ENCODE measurements at places on chromosomes 7 and 10.

DNA sequence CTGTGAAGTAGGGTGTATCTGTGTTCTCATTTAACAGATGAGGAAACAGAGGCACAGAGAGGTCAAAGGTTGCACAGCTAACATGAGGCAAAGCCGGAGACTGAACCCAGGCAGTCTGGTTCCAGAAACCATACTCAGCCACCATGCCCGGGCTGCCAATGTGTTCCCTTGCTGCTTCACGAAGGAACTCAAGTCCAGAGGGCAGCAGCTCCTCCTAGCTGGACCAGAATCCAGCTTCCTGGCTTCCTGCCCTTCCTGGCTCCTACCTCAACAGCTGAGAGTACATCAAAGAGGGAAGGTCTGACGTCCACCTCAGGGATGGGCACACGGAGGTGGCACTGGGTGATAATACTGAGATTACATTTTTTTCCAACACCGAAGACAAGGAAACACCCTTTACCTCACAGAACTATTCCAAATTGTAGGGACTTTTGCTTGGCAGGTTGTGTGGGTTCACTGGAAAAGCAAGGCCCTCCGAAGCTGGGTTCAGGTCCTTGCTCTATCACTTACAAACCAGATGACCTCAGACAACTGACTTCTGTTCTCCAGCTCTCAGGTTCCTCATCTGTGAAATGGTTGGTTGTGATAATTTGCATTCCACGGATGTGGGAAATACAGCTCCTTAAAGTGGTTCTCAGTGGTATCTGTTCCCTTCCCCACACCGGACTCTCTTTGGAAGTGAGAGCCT, 154.1 kb upstream of the ZMIZ1 start:
- no peak for DNase-seq

DNA sequence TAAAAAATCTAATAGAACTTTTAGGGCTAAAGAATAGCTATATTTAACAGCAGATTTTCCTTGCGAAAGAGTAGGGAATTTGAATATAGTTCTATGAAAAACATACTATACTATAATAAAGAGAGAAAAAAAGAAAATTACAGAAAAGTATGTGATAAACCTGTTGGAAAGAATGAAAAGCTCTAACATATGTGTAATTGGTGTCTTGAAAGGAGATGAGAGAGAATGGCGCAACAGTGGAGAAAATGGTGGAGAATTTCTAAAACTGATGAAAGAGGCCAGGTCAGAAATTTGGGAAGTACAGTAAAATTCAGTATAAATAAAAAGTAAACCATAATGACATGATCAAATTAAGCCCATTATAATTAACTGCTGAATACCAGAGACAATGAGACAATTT, 20.8 kb upstream of the CACNA2D1 start:
- DNase-seq = no peak

DNA sequence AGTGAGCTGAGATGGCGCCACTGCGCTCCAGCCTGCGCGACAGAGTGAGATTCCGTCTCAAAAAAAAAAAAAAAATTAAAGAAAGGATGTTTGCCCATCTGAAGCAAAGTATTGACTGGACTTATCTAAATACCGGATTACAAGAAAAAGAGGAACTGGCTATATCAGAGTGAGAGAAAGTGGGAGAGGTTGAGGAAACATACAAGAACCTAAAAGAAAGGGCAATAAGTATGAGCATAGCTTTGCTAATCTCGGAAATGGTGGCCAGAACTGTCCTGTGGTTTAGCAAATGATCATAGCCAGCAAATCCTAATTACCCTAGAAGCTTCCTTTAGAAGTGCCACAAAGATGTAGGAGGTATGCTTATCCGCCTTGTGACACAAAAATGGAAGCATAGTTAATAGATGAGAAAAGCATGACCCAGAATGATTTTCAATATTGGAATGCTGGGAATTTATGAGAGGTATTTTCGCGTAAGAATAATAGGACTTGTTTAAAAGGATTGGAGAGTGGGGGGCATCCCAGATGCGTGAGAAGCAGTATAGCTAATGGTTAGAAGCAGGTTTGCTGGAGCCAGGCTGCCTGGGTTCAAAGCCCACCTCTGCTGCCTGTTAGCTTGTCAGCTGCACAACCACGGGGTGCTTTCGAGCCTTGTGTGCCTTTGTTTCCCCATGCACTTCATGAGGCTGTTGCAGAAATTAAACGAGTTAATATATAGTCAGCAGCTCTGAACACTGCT, 1.2 kb upstream of the GTPBP4 start:
- DNase-seq = no peak

GRCh38 chr10:70588255-70588654, 14.3 kb downstream of the PRF1 start:
- DNase-seq = no peak

- peak; percentile 56 for DNase-seq
Observed at GRCh38 chr10:80535671-80536360, 1.9 kb upstream of the SH2D4B start.

DNA sequence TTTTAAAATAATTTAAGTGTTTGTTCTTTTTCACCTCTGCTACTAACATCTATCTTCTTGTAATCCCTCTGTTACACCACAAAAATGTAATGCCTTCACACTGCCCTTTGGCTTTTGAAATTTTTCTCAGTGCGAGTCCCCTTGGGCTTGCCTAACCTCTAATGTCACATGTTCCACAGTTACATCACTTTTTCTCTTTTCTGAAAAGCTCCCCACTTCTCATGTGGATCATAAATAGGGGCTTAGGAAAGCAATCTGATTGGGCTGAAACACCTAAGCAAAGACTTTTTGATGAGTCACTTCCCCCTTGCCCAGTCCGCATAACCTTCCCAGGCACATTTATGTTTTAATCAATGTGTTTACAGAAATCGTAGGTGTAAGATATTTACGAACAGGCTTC, 288.2 kb downstream of the IPMK start:
- no peak for DNase-seq

DNA sequence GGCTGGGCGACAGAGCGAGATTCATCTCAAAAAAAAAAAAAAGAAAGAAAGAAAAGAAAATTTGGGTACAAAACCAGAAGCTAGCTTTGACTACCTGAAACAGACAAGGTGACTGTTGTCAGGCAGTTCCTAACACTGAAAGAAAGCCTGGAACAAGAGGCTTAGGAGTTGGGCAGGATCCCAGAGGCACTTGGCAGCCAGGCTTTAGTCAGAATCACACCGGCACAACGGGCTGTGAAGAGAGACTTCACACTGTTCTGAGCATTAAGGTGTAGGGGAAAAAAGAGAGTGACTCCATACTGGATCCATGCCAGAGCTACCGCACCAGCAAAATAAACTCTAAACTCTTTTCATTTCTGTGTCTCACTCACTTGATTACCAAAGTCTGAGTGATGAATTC, 130.8 kb downstream of the ZNF467 start:
- DNase-seq = no peak

DNA sequence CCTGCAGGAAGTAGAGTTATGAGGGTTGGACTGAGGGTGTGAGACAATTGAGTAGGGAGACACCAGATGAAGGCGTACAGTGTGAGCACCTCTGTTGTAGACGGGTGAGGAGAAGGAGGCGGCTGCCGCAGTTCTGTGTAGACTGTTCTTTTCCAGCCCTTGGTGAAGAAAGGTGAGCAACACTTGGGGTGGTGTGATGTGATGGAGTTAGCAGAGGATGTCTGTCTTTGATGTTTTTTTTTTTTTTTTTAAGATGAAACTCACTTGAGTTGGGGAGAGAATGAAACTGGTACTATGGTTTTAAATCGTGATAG, 42.8 kb upstream of the RNF216 start:
- peak; percentile 36 for DNase-seq

- DNase-seq = peak; percentile 54
Observed at GRCh38 chr10:21525367-21526187, at the start of gene SKIDA1. Gene SKIDA1, minus strand, starts transcription at chr10:21525682. Its CDS starts 7,860 bp downstream, at chr10:21517822.

DNA sequence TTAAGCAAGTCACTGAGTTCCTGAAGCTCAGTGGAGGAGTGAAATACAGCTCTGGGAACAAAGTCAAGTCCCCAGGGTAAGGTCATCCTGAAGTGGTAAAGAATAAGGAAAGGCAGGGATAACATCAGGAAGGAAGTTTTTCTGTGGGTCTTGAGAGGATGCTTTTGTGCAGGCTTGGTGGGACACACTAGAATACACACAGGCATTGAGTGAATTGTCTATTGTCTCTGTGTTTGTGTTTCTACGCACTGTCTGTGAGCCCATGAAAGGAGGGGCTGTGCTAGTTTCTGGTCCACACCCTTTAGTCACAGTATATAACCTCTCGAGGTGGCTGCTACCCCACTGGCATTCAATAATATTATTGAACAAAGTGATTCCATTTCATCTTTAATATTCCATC, 95.8 kb upstream of the ABCB5 start:
- DNase-seq = no peak

GRCh38 chr7:99368750-99369389, 5.7 kb upstream of the ARPC1B start:
- DNase-seq = no peak

GRCh38 chr7:92751902-92752901, 84.2 kb downstream of the CDK6 start:
- no peak for DNase-seq

DNA sequence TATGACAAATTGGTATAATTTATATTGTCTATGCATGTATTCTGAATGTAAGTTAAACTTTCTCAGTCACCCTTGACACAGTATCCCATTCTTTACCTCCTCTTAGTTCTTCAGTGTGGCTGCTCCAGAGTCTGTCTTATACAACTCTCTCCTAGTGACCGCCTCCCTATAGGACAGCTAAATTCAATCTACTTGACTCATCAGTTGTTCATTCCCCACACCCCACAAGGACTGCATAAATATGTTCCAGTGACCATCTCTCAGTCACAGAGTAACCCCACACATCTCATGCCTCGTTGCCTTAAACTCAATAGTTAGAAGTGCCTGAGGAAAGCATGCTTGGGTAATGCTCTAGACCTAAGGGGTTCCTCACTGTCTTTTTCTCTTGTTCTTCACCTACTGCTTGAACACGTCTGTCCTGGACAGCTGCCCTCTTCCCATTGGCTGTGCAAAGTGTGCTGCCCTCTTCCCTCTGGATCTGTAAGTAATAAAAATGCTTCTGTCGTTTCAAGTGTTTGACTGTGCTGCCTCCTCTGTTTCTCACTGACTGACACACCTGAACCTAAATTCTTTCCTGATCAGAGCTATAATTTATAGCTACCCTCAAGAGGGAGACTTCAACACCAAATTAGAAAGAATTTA, 494.6 kb upstream of the GRM3 start:
- no peak for DNase-seq

DNA sequence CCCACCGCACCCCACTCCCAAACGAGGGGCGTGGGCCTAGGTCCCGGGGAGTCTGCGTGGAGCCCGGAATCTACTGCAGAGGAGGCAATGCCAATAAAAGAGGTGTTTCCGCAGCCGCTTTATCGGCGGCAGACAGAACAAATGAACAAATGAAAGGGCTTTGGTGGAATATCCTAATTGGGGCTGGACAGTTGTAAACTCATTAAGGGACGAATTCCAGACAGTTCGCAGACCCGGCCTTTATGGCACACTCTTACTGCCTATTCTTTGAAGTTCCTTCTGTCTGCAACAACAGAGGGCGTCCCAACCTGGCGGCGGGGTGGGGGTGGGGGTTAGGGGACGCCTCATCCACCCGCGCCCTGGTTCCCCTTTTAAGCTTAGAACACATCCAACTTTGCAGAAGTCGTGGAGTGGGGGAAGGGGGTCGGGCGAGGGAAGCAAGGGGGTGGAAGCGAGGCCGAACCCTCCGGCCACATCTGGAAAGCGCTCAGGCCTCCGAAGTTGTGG, 4.1 kb downstream of the HOXA9 start:
- no peak for DNase-seq

- DNase-seq = no peak
Observed at GRCh38 chr10:95547791-95548435, 13.3 kb downstream of the SORBS1 start.

GRCh38 chr10:97514344-97514743, 15.6 kb downstream of the UBTD1 start:
- DNase-seq = no peak

DNA sequence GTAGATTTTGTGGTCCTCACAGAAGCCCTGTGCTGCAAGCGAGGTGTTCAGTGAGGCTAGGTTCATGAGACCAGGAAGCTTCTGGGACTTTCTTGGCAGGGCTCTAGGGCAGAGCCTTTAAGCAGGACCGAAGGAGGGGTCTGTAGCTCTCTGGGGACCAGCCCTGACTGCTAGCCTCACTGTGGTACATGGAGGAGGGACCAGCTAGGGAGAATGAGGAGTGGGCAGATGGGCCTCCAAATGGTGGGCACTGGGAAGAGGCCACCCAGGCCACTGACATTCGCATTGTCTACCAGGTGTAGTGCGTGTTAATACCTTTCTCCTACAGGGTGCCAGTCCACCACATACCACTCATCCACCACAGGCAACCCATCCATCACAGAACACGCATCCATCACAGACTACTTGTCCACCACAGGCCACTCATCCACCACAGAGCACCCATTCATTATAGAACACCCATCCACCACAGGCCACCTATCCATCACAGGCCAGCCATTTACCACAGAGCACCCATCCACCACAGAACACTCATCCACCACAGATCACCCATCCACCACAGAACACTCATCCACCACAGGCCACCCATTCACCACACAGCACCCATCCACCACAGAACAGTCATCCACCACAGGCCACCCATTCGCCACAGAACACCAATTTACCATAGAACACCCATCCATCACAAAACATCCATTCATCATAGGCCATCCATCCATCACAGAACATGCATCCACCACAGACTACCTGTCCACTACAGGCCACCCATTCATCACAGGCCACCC, 31.6 kb upstream of the ZNF488 start:
- DNase-seq = no peak

- DNase-seq = no peak
Observed at GRCh38 chr10:132433671-132434340, 36.8 kb downstream of the PWWP2B start.

DNA sequence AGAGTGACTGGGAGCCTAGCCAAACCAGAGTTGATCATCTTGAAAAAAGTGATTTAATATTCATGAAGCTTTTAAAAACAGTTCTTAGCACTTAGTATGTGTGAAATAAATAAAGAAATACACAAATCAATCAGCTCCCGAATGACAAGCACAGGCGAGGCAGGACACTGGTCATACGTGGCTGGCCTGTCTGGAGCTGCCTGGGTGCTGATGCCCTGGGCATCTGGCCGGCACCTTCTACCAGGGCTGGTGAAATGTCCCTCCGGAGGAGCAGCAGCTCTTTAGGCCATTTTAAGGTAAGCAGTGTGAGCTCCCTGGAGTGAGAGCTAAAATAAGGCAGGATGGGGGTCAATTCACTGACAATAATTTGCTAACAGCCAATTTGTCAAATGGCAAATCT, 23.7 kb downstream of the IL15RA start:
- no peak for DNase-seq

DNA sequence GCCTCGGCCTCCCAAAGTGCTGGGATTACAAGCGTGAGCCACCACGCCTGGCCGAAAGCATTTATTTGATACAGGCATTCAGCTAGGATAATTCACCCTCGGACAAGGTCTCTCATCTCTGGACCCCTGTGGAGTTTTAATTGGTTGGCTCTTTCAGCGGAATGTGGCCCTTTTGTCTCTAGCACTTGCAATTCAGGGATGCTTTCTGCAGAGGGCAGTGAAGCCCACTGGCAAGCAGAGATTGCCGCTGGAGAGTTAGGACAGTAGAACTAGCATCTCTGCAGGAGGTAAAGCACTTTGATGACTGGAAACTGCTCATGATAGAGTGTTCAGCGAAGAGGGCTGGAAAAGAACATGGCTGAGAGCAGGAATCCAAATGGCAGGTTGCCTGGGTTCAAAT, 62.0 kb downstream of the SUFU start:
- DNase-seq = no peak

GRCh38 chr7:69928621-69929020, 330.3 kb downstream of the AUTS2 start:
- DNase-seq = no peak

- DNase-seq = peak; percentile 82
Observed at GRCh38 chr7:107169120-107170050, 582 bp downstream of the HBP1 start.

GRCh38 chr10:118167056-118167700, 120.4 kb upstream of the RAB11FIP2 start:
- no peak for DNase-seq

Measured in effector memory CD4-positive, alpha-beta T cell (primary cell).